CD4-positive, alpha-beta T cell (primary cell): ENCODE measurements at places on chromosomes 2 and 18.

GRCh38 chr2:62586981-62587380, 81.0 kb upstream of the TMEM17 start:
- no peak for DNase-seq

DNA sequence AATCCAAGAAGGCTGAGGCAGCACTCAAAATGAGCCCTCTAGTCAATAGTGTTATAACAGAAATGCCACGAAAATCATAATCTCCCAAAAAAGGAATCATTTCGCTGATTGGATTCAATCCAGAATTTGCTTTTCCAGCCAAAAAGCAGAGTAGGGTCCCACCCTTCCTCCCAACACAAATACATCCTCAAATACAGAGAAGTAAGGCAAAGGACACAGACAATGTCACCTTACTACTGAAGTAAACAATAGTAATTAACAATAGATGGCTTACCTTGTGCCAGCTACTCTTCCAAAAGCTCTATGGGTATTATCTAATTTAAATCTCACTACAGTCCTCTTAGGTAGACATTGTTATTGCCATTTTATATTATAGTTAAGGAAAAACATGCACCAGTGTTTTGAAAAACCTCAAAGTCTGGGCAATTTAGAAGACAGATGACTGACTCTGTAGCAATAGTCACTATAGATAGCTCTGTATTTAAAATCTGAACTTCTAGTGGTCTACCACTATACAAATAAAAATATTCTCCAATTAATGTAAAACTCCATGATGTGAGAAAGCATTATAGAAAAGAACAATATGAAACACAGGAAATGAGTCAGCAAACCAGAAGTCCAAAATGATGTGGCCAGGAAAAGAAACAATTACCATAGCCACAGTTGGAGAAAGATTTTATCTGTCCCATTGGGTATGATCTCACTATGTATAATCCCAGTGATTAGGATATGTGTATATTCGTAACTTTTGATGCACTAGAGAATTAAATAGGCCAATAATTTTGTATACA, 305.0 kb upstream of the ERBB4 start:
- no peak for DNase-seq

- no peak for DNase-seq
These were observed 72.3 kb downstream of the ASXL2 start for GRCh38 chr2:25805987-25806386.

DNA sequence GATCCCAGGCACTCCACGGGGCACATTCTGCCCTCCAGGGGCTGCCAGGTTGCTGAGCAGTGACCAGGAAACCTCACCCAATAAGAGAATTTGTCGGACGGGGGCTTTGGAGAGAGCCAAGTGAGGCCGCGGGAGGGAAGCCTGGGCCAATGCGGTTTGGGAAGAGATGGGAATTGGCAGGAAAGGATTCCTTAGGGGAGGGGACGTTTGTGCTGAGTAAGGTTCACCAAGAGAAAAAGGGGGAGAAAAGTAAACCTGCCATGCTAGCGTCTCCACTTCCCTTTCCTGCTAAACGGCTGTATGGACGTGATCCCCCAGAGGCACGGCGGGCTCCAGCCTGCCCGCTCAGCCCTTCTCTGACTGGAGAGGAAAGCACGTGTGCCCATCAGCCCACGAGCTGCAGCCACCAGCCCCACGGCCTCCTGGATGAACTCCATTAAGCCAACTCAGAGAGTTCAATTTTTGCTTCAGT, 194.4 kb upstream of the ID2 start:
- DNase-seq, result no peak

DNA sequence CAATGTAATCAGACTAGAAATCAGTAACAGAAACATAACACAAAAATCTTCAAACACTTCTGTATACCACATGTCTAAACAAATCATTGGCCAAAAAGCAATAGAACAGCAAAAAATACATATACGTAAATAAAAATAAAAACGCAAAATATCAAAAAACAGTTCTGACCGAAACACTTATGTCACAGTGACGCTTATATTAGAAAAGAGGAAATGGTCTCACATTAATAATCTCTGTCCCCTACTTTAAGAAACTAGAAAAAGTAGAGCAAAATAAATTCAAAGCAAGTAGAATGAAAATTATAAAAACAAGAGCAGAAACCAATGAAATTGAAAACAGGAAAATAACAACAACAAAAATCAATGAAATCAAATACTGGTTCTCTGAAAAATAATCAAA, 41.9 kb downstream of the TMEM131 start:
- DNase-seq, result no peak

DNA sequence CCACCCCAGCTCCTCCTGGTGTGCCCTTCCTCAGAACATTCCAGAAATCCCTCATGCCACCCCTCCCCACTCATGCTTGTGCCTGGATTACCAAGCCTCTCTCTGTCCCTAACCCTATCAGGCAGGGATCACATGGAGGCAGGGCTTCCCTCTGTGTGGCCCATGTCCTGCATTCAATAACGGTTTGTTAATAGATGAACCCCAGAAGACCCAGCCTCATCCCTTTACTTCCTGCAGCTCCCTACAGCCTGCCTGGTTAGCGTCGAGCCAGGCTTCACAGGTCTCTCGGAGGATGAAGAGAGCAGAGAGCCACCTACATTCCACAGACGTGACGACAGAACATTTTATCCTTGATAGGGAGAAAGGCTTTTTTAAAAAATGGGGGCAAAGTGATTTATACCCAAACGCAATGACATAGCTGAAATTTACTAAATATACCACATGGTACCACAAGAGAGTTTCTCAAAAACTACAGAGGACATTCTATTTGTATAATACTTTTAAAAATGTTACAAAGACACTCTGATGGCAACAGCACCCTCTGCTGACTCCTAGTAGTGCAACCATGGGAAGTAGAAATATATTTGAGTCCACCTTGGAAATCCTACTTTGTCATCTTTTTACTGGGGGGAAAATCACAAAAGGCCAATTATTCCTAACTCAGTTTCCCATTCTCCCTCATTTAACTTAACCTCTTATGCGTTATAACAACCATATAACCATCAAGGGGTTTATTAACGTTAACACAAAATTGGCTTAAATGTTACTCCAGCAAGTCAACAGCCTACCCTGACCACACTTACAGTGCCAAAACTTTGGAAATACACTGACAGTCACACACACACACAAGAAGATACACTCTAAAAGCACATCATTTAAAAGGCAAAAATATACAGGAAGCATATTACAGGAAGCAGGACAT, 30.7 kb downstream of the FBXO15 start:
- peak; percentile 22 for DNase-seq

- no peak for DNase-seq
These were observed 19.6 kb upstream of the STON1 start for GRCh38 chr2:48510329-48510728.

GRCh38 chr2:55482186-55482884, 37.2 kb upstream of the CFAP36 start:
- no peak for DNase-seq

DNA sequence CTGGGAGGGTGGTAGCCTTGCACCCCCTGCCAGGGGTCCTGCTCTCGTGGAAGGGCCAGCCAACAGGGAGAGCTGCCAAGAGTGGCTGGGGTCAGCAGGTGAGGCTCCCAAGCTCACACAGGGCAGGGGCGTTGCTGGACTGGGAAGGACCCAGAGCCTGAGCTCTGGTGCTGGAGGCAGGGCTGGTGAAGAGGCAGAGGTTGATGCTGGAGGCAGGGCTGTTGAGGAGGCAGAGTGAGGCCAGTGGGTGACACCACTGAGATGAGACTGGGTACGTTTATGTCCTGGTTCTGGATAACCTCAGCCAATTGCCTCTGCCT, 7.0 kb downstream of the ADRA2B start:
- no peak for DNase-seq

DNA sequence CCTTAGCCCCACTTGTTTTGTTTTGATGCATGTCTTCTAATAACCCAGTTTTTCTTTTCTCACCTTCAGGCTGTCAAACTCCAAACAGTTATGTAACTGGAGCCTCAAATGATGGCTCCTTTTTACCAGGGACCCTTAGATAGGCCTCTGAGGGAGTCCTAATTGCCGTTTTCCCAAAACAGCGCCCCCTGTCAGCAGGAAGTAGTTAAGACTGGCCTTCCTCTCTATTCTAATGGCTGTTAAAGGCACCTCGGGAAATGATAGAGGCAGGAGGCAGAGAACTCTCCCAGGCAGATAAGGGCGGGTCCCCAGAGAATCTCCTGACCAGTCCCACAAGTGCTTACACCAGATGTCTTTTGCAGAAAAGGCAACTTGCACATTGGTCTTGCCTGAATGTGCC, 123.2 kb downstream of the KCNS3 start:
- no peak for DNase-seq
